Non-pigmented ciliary epithelial cell (primary cell): ENCODE measurements at places on chromosomes 7 and 10.
A peak's percentile ranks its signal among the peaks of the same experiment; 100 is the strongest.

- no peak for DNase-seq
Measured at GRCh38 chr7:87129848-87130247, 22.4 kb upstream of the DMTF1 start.

DNA sequence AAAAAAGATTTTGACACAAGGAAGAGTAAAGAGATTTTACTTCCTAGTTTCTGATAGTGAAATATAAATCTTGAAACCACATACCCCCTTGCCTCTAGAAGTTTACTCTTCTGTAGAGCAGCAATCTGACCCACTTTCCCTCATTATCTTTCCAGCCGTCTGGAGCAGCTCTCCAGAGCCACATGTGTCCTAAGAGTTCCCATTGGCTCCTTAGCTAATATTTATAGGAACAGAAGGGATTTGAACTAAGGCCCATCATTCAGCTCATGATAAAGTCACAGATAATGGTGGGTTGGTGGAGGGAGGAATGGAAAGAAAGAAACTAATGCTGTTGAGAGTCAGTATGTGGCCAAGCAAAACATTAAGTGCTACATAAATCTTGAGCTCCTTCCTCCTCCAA, 121.8 kb downstream of the INHBA start:
- DNase-seq, result no peak

DNA sequence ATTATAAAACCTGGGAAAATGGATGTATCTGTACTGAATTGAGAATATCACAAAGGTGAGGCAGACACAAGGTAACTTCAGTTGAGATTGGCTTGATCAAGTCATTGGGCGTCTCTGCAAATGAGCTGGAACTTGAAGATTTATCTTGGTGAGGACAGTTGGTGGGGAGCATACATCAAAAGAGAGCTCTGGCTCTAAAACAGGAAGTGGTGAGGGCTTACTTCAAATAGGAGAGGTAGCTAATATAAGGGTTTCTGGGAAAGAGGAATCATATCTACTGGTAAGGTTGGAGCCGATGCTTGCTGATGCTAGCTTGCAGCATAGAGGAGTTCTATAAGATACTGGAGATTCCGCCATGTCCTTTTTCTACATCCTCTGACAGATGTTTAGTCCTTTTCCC, 39.9 kb upstream of the FGL2 start:
- no peak for DNase-seq

- no peak for DNase-seq
Measured at GRCh38 chr7:142696456-142697179, 52.7 kb upstream of the PRSS1 start.

DNA sequence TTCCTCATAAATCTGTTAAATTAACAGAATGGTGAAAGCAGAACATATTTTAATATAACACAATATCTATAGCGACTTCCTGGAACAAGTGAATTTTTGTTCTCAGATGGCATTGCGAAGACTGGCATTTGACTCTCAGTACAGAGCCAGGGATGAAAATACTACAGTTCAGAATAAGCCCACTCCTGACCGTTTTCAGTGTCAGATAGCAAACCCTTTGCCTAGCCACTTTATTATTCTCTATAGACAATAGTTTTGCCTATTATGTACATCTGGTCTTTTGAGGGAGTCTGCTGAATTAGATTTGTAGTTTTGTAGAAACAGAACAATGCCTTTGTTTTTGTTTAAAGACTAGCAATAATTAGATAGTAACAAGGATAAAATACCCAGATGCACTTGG, 2.3 kb downstream of the MINPP1 start:
- DNase-seq, result no peak

GRCh38 chr7:45563401-45563800, 10.8 kb upstream of the ADCY1 start:
- no peak for DNase-seq

GRCh38 chr10:101772895-101773761, 2.8 kb downstream of the FGF8 start:
- no peak for DNase-seq

- DNase-seq, result no peak
Measured at GRCh38 chr7:2640482-2640830, 8.7 kb downstream of the TTYH3 start.

GRCh38 chr10:123459371-123460091, 206.6 kb upstream of the GPR26 start:
- no peak for DNase-seq

- no peak for DNase-seq
Measured at GRCh38 chr10:110207011-110207804, at the start of gene MXI1. Gene MXI1, plus strand, starts transcription at chr10:110207605. Its CDS starts 204 bp downstream, at chr10:110207809.

DNA sequence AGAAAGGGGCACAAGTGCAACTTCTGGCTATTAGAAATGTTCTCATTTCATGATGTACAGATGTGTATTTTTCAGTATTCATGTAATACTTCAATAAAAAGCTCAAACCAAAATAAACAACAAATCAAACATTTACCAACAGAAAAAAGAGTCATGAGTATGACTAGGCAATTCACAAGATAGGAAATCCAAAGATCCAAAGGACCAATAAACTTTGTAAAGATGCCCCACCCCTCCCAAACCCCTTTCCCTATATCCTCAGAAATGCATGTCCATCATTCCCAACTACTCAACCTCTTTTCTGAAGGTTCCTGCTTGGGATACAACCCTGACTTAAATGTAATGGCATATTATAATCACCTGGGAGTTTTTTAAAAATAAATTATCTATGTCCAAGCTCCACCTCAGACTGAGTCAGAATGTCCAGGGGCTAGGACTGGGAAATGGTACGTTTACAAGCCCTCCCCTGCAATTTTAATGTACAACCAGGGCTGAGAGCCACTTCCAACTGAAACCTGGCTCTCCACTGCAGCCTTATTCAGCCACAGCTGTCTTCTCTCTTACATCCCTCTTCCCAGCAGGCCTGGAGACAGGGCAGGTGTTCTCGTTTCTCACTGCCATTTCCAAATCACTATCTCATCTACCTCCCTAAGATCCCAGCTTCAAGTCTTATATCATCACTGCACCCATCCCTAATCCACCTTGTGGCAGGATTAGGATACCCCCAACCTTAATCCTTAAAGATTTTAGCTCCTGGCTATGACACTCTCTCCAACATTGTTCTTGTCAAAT, 36.5 kb downstream of the COA1 start:
- no peak for DNase-seq

DNA sequence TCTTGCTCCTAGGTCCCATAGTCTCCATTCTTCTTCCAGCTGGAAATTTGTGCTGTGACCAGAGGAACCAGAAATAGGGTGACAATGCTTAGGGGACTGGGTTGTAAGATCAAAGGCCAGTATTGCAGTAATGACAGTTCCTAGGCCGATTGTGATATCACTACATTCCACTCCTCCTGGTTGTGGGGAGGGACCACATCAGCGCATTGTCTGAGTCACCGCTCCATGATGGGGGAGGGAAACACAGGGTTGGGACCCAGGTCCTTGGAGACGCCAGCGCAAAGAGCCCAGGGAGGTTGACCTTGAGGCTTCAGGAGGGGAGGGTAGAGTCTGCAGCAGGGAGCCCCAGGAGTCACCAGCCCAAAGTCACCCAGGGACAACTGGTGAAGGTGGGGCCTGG, 20.8 kb upstream of the GGCT start:
- DNase-seq, result no peak

GRCh38 chr10:108362961-108363360, 1198.5 kb upstream of the SORCS1 start:
- DNase-seq, result no peak

GRCh38 chr7:8250547-8250946, 11.4 kb downstream of the ICA1 start:
- DNase-seq, result no peak

DNA sequence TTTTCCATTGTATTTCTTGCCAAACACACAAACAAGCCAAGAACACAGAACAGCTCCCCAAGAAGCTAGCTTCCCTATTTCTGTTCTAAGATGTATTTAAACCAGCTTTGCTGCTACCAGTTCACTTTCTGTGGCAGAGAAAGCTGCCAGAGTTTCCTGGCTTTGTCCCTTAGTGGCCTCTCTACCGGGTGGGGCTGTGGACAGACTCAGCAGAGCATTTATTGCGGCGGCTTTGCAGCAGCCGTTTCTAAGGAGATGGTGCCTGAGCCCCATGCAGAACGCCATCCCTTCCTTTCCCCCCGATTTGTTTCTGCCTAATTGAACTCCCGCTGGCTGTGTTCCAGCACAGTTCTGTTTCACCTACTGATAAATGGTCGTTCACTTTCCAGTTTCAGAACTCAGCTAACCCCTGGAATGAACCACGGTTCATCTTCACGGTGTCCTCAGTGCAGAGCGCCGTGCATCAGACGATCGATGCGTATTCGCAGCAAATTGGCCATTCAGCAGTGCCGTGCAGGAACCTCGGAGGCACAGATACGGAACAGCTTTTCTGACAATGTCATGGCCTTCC, 33.8 kb upstream of the SFMBT2 start:
- DNase-seq, result no peak

- DNase-seq, result no peak
Measured at GRCh38 chr10:86226781-86227201, 139.8 kb downstream of the GRID1 start.

GRCh38 chr7:101804967-101805366, 12.5 kb upstream of the CUX1 start:
- DNase-seq, result no peak

DNA sequence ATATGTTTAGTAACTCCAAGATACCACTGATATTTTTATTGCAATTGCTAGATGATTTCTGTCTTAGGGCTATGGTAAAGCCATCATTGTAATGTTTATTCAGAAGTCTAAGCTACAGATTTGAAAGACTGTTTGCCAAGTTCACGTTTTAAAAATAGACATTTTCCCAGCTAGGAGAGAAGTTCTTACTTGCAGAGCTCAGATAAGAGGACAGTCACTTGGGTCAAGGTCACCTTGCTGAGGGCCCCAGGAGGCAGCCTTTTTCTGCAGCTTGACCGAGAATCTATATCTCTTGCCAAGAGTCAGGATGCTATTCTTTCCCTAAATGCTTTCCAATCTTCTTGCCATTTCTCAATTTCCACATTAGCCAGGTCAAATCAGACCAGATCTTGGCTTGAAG, 1011.2 kb downstream of the KCNMA1 start:
- DNase-seq, result no peak

GRCh38 chr7:79590391-79590790, 136.9 kb upstream of the MAGI2 start:
- DNase-seq, result no peak

- DNase-seq, result no peak
Measured at GRCh38 chr7:91603707-91604106, 276.8 kb downstream of the MTERF1 start.

GRCh38 chr10:77554996-77555397, 82.6 kb downstream of the KCNMA1 start:
- no peak for DNase-seq

DNA sequence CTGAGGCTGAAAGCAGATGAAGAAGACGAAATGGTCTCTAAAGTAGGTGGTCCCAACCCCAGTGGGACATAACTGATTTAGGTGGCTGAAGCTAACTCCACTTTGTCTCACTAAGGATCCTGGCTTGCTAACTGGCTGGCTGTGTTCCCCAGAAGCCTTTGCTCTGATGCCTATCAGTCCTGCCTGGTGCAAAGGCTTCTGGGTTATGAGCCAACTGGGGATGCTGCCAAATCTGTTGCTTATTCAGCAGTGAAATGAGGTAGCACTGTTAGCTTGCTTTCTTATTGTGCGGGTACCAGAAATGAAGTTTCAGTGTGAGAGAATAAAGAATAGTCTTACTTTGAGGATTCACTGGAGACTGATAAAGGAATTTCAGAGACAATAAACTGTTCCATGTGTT, 18.1 kb downstream of the PRKG1 start:
- DNase-seq, result no peak

- DNase-seq, result peak; percentile 40
Measured at GRCh38 chr10:61793760-61794703, 107.5 kb upstream of the ARID5B start.

GRCh38 chr10:45592926-45593325, 79.6 kb downstream of the ZFAND4 start:
- no peak for DNase-seq

- DNase-seq, result no peak
Measured at GRCh38 chr7:134684165-134684564, 37.5 kb downstream of the BPGM start.

DNA sequence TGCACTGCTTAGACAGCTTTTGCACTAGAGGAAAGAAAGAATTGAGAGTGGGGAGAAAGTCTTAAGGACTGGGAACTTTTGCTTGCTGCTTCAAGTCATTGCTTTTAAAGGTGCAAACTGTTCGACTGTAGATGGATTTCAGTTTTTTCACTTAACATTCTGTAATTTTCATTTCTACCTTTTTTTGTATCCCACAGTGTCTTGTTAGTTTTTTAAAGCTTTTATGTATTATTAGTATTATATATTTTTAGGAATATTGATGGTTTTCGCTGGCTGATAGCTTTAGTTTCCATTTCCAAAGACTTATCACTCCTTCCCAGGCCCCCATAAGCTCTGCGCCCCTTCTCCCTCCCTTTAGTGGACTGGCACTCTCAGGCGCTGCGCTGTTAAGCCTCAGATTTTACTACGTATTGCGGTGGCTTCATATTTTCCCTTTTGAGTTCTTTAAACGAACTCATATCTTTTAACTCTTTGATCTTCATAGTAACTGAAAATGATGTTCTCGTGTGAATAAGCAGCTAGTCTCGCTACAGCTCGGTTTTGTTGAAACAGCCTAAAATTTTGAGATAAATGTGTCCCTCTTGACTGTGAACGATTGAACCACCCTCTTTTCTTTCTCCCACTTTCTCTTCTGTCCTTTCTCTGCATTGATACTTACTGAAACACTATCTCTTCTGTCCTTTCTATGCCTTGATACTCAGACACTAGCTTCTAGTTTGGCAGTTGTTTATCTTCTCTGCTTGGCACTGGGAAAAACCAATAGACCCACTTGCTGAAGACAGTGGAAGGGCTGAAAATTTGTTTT, 2.5 kb upstream of the ETV1 start:
- DNase-seq, result no peak

DNA sequence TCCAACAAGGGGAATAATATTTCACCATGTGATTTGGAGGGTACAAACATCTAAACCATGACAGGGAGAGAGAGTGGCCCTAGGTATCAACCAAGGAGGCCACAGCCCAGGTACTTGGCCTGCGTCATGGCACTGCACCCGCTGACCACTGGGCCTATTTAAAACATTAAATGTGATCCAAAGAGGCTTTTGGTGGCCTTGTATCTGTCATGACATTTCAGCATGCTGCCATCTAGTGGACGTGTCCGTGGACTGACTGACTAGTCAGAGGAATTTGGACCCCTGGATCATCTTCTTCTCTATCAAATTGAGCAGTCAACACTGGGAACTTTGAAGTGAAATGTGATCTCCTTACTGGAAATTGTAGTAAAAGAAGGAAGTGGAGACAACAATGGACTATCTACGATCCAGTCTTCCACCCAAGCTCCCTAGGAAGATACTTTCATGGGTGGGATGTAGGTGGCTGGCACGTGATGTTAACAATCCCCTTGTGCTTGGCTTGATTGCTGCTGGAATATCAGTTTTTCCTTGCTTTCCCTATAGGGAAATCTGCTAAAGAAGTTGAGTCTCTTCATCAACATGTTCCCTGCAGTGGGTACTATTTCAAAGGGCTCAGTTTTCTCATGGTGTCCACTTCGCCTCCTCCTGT, 24.6 kb upstream of the ITGA8 start:
- DNase-seq, result no peak

GRCh38 chr10:74156919-74157289, 5.9 kb downstream of the ADK start:
- no peak for DNase-seq

- DNase-seq, result no peak
Measured at GRCh38 chr10:133159611-133159949, 439 bp upstream of the KNDC1 start.
